Activated CD8-positive, alpha-beta memory T cell treated with anti-CD3 and anti-CD28 coated beads, Interleukin-2, amount 50 U/mL, for 4 hours (primary cell): ENCODE measurements at places on chromosomes 1 and 21.

DNA sequence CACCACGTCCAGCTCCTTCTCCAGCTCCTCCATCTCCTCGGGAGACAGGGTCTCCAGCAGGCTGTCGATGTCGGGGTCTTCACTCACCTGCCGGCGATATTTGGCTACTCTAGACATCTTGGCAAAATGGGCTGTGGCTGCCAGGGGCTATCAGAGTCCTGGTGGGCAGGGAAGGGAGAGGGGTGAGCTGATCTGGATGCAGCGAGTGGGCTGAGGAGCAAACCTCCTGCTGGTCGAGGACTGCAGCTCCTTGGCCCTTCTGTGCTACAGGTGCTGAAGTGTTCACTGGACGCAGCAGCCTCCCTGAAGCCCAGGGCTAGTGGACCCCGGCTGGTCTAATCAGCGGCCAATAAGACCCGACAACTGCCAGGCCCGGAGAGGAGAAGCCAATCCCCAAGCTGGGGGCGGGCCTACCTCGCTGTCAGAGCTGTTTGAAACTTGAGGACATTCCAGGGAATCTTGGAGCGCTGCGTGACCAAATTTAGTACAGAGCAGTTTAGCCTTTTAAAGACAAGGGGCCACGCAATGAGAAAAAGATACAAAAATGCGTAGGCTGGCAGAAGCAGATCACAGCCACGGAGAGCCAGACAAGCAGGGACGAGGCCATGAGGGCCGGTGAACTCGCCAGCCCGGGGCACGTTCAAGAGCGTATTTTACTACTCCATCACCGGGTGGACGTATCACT lies at the start of gene LMOD1:
Gene LMOD1 (minus strand): TSS at position 325 of the 685 bp plus-strand sequence. CDS start 208 bp downstream, at position 117.
- no peak for DNase-seq

GRCh38 chr1:203422116-203422515 lies 53.5 kb upstream of the PRELP start:
- no peak for DNase-seq

GRCh38 chr1:29202053-29202452 lies 20.4 kb upstream of the SRSF4 start:
- no peak for DNase-seq

GRCh38 chr1:220884109-220884980 lies 5.1 kb downstream of the HLX start:
- no peak for DNase-seq

- no peak for DNase-seq
Observed at GRCh38 chr1:116919802-116920201, 10.1 kb downstream of the PTGFRN start.

GRCh38 chr1:63010913-63011660 lies 227.2 kb downstream of the ATG4C start:
- no peak for DNase-seq

DNA sequence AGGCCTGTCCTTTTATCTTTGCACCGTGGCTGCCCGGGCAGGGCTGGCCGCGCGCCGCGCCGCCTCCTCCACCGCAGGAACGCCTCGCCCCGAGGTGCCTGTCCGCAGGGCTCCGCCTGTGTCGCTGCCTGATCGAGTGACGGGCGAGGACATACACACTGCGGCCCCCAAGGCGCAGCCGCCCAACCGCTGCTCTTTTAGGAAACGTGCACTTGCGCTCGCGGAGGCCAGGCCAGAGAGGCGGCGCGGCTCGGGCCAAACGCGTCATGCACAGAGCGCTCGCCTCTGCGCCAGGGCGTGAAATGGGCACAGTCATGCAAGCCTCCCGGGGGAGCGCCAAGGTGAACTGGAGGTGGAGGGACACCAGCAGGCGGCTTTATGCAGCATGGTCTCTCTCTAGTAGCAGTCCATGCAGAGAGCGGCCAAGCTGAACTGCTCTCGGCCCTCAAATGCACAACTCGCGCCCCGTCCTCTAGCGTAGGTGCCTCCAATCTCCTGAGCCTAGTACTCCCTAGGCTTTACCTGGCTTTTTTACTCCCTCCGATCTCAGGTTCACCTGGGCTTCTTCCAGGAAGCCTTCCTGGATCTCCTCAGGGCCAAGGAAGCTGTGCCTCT lies 12.9 kb downstream of the TRABD2B start:
- no peak for DNase-seq

DNA sequence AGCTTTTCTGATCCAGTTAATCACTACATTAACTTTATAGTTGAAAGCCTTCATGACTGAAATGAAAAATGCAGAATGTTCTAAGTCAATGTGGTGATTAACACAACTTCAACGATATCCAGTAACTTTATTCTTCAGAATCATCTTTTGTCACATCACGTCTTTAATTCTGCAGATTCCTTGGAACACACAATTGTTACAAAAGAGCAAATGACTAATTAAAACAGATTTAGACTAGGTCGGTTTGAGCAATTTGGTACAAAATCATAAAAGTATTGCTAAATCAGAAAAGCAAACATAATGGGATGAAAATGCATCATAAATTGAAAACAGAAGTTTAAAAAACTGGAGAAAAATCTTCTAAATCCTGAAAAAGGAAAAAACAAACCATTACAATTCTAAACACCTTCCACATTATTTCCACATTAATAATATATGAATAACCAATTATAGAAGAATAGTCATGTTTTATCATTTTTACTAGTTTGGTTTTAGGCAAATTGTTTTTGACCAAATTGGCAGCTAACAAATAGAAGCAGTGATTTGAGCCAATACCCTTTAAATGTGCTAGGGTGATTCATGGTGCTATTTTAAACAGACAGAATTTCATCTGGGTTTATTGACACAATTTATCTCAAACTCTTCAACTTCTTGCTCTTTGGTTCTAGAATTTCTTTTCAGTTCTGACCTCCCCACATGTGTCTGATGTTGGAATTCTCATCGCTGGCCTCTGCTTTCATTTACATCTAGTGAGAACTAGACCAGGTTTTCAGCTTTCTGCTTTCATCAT lies 468.1 kb upstream of the PTBP2 start:
- DNase-seq: no peak

DNA sequence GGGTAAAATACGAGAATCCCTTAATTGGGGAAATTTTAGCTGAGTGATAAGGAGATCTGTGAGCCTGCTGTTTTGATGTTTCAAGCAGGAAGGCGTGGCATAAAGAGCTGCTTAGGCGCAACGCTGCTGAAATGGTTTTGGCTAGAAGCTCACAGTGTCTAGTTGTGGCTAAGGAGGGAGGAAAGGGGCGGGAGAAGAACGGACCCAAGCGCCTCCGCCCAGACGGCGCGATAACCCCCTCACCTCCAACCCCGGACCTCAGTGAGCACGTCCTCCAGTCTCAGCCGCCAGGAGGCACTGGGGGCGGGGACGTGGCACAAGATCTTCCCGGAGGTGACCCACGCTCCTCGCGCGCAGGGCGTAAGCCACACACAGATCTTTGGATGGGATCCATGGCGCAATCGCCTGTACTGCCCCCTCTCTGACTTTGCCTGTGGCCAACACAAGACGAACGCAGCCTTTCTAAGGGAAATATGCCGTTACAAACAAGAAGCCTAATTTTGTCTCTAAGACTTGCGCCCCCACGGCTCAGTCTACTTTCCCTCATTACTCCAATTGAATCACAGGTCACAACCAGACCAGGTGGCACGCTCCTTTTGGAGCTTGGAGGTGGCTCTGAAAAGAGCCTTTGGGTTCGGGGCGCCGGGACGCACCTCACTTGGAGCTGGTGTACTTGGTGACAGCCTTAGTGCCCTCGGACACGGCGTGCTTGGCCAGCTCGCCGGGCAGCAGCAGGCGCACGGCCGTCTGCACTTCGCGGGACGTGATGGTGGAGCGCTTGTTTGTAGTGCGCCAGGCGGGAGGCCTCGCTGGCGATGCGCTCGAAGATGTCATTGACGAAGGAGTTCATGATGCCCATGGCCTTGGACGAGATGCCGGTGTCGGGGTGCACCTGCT lies 23.4 kb upstream of the RNF187 start:
- peak; percentile 40 for DNase-seq
